ENCODE measurements at places on chromosomes 1 and 21.

DNA sequence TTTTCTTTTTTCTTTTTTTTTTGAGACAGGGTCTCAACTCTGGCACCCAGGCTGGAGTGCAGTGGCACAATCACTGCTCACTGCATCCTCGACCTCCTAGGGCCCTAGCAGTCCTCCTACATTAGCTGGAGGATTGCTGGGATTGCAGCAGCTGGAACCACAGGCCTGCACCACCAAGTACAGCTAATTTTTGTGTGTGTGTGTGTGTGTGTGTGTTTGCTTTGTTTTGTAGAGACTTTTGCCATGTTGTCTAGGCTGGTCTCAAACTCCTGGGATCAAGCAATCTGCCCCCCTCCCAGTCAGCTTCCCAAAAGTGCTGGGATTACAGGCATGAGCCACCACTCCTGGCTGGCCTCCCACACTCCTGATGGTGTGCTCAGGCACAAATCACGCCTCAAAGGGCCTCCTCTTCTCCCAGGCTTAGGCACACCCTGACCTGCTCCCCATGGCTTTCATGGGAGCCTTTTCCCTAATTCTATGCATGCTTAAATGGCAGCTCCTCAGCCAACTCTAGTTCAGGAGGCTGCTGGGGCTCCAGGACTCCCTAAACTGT, 9.4 kb downstream of the FAM229A start:
- peak overlapping the region; percentile 69 for H3K4me3 ChIP-seq
- H3K4me1 ChIP-seq: peaks cover 55% of the 10 kb centered on the region
- H3K27me3 ChIP-seq: peaks cover 13% of the 10 kb centered on the region

- H3K36me3 ChIP-seq: no peaks in the 10 kb centered on the region
- H3K4me1 ChIP-seq: peaks cover 20% of the 10 kb centered on the region
- H3K27ac ChIP-seq: no peak overlapping the region
- no peak overlapping the region for H3K4me3 ChIP-seq
- no peaks in the 10 kb centered on the region for H3K27me3 ChIP-seq
- DNase-seq: no peak
Measured at GRCh38 chr1:209816923-209817322, 10.8 kb upstream of the UTP25 start.

- no peaks in the 10 kb centered on the region for H3K36me3 ChIP-seq
- H3K27ac ChIP-seq: peak overlapping the region; percentile 81
- no peak overlapping the region for H3K4me3 ChIP-seq
- DNase-seq: peak; percentile 75
- peaks cover 10% of the 10 kb centered on the region for H3K4me1 ChIP-seq
Measured at GRCh38 chr1:207579436-207579799, 65.5 kb upstream of the CR1L start.

DNA sequence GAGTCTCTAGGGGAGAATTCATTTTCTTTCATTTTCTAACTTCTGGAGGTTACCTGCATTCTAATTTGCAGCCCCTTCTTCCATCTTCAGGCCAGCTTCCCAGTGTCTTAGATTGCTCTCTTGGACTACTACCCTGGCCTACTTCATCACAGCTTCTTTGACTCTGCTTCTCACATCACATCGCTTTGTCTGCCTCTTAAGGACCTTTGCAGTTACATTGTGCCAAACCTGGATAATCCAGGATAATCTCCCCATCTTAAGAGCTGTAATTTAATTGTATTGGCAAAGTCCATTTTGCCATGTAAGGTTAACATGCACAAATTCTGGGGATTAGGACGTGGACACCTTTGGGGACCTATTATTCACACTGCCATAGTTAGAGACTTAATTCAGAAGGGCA, 18.4 kb downstream of the RNF2 start:
- peaks cover 17% of the 10 kb centered on the region for H3K36me3 ChIP-seq
- H3K4me1 ChIP-seq: peaks cover 52% of the 10 kb centered on the region
- H3K27me3 ChIP-seq: peaks cover 7% of the 10 kb centered on the region
- no peak for DNase-seq
- no peak overlapping the region for H3K27ac ChIP-seq
- no peak overlapping the region for H3K4me3 ChIP-seq

DNA sequence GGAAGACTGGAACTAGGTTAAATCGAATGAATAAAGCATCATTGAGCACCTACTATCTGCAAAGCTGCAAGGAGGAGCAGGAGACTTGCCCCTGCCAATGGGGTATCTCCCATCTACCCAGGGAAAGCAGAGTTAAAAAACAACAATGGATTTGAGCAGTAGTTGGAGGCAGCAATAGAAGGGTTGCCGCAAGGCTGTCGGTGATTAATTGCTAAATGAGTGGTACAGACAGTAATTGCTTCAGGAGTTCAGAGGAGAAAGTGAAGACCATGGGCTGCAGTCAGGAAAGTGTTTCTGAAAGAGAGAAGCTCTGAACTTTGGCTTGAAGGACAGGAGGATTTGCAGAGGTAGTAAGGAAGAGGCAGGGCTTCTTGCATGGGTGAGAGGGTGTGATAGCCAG, 152.9 kb downstream of the ACTL8 start:
- H3K36me3 ChIP-seq: no peaks in the 10 kb centered on the region
- H3K4me1 ChIP-seq: peaks cover 4% of the 10 kb centered on the region
- no peak overlapping the region for H3K4me3 ChIP-seq
- H3K27me3 ChIP-seq: no peaks in the 10 kb centered on the region
